ENCODE measurements at places on chromosomes 11 and 22.
A peak's percentile ranks its signal among the peaks of the same experiment; 100 is the strongest.

DNA sequence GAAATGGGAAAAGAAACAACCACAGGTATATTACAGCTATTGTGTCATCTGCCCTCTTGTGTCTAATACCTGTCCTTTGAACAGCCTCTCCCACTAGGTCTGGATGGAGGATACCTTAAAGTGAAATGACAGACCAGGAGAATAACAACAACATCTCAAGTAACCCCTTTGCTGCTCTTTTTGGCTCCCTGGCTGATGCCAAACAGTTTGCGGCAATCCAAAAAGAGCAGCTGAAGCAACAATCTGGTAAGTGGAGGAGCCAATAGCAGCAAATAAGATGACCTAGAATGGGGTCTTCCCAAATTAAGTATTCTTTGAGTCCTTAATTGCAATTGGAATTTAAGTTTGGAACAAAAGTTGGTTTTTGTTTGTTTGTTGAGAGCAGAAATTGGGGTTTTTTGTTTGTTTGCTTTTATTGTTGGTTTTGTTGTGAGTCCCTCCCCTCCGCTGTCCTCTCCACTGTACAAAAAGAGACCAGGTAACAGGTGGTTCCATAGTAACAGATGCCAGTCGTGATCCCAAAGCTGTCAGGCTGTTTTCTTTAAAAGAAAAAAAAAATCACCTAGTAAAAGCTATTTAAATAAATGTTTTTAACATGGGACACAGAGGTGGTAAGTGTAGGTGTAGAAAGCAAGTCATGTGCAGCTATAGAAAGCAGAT is 5.7 kb downstream of the UBE4A start:
- DNase-seq: no peak

- no peak for DNase-seq
Observed at GRCh38 chr11:111303461-111303860, 5.1 kb downstream of the POU2AF3 start.

GRCh38 chr11:82811369-82811768 is 77.7 kb upstream of the FAM181B start:
- DNase-seq: no peak

DNA sequence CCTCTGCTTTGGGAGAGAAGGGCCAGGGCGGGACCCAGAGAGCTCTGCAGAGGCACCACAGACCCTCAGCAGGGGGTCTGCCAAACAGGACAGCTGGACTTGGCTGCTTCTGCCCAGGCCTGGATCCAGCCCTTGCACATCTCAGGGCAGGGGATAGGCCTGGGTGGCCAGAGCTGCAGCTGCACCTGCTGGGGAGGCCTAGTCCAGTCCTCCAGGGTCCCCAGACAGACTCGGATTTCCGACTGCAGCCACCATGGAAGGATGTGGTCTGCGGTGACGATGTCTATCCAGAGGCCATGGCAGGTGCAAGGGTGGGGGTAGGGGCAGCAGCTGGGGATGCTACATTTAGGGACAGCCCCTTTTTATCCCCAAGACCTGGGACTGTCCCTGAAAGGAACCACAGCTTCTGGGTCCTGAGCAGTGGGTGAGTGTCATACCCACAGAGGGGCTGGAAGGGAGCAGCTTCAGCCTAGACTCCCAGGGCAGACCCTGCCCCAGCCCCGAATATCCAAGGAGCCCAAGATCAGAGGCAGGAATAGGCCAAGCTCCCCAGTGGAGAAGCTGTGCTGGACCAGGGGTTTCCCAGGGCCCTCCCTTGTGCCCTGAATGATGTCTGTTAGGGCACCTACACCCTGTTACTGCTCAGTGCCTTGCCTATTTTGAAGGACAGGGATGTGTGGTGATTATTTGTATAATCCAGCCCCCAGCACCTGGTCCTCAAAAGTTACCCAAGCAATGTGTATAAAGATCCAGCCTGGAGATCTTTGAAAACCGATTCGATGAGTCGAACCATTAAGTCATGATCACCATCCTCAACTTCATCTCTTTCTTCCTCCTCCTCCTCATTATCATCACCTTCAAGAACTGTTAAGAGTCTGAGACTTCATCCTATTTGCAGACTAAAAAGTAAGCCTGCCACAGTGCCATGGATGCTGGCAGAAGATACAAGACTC is 2.5 kb upstream of the IGLL5 start:
- no peak for DNase-seq

DNA sequence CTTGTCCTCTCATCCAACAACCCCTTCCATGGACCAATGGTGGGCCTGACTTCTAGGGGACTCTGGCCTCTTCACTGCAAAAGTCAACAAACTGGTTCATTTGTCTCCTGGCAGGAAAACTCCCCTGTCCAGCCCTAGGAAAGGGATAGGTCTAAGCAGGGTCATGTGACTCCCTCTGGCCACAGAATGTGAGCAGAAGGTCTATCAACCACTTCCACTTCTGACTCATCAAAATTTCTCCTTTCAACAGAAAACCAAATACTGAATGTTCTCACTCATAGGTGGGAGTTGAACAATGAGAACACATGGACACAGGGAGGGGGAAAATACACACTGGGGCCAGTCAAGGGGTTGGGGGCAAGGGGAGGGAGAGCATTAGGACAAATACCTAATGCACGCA is 1.3 kb upstream of the ISX start:
- DNase-seq: no peak

- DNase-seq: no peak
Observed at GRCh38 chr11:24471084-24471483, 25.8 kb upstream of the LUZP2 start.

GRCh38 chr11:73949246-73949645 is 1.6 kb upstream of the DNAJB13 start:
- DNase-seq: no peak

- DNase-seq: no peak
Observed at GRCh38 chr11:126431401-126432064, 76.0 kb downstream of the ST3GAL4 start.

DNA sequence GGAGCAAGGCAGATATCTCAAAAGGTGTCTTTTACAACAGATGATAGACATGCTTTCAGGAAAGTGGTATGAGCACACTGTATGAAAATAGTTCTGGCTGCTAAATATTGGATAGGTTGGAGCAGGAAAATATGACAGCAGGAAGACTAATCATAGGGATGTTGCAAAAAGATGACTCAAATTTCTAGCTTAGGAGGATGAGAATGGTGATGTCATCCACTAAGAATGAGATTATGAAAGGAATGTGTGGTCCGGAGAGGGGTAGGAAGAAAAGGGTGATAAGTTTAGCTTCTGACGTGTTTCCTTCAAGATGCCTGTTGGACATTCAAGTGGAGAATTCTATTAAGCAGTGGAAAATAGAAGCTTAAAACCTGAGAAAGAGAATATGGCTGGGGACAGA is 46.4 kb downstream of the RCN1 start:
- no peak for DNase-seq

DNA sequence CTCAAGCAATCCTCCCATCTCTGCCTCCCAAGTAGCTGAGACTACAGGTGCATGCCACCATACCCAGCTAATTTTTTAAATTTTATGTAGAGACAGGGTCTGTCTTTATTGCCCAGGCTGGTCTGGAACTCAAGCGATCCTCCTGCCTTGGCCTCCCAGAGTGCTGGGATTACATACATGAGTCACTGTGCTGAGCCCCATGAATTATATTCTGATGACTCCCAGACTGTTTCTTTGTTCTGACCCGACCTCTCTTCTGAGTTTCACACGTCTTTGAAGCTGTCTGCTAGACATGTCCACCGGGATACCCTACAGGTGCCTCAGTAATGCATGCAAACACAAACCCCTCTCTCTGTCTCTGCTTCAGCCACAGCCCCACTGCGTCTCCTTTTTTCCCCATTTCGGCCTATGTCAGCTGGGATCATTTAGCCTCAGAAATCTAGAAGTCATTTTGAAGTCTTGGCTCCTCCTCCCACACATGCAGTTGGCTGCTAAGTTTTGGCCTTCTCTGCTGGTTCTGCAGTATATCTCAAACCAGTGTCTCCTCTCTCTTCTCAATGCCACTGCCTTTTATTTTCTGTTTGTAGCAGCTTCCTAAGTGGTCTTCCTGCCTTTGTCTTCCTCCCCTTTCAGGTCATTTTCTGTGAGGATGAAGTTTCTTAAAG is 4.8 kb downstream of the VPS26B start:
- DNase-seq: no peak

GRCh38 chr11:1573077-1573902 is 1.2 kb upstream of the DUSP8 start:
- DNase-seq: peak; percentile 42

DNA sequence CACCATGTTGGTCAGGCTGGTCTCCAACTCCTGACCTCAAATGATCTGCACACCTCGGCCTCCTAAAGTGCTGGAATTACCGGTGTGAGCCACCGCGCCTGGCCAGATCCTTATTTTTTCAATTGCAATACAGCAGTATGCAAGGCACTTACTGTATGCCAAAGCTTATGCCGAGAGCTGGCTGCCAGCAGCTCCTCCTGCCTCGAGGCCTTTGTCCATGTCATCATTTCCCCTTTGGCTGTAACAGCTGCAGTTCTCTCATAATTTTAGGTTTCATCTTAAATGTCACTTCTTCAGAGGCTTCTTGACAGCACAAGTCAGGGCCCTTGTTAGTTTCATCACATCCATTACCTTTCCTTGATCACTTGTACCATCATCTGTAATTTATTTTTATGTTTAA is 1.5 kb upstream of the SREBF2 start:
- no peak for DNase-seq

DNA sequence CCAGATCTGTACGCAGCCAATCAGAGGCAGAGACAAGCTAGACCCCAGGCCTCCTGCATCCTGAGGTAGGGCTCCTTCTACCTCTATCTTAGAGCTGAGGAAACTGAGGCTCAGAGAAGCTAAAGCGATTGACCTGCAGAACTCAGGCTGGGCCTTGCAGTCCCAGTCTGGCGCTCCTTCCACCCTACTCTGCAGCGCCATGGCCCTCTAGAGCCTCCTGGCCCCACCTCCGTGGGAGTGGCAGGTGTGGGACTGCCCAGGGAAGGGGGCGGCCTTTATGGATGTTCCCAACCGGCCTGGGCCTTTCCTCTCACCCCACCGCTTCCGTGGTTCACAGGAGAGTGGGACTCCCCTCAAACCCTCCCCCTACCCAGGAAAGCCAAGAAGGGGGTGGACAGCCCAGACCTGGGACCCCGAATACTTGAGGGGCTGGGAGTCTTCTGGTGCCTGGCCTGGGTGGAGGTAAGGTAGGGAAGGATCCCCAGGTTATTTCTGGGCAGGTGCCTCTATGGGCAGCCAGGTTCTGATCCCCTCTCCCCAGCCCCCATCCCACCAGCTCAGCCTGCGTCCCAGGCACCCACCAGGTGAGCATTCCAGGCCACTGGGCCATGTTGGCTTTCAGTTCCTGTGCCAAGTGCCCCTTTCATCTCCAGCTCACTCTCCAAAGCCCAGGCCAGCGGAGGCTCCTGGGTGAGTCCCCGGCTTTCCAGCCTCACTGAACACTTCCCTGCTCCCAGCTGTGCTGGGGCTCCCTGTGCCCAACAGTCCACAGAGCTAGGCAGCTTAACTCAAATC is 3.0 kb downstream of the WNT11 start:
- no peak for DNase-seq

Data from CD4-positive, alpha-beta T cell treated with Interleukin-17A for 4 hours (primary cell).